HT1080 (cell line): ENCODE measurements at places on chromosomes 6 and 20. TPM values are rescaled to one million over a fixed set of nuclear protein-coding genes. Genes with fewer than 3 reads are reported as not detected.

DNA sequence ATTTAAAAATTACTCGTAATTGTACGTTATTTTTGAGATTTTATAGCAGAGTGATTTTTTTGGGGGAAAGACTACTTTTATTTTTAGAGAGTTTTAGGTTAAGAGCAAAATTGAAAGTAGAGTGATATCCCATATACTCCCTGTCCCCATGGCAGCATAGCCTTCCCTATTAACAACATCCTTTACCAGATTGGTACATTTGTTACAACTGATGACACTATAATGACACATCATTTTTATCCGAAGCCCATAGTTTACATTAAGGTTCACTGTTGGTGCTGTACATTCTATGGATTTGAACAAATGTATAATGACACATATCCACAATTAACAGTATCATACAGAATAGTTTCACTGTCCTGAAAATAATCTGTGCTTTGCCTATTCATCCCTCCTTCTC, 1126.4 kb upstream of the CITED2 start:
- no peak for DNase-seq

- no peak for DNase-seq
These were observed 8.3 kb upstream of the TIAM2 start for GRCh38 chr6:154986787-154987235.

DNA sequence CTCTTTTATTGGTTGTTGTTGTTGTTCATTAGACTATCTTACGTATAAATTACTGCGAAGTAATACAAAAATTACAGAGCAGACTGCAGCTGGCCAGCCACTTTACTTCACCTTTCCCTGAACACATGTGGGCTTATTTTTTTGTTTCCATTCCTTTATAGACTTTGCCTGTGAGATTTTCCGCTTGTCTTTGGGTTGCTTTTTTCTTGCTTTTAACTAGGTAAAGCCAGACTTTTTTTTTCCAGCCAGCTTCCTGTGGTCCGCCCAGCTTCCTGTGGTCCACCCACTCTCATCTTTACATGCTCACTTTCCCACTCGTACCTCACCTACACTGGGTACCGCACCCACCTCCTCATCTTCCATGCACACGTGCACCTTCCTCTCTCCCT, 79.0 kb downstream of the IPCEF1 start:
- DNase-seq, result peak; percentile 39

The TCF15 gene
- not detected in 2 replicates for total RNA-seq

The RAD21L1 gene
- 0.17 and 0.59 TPM in 2 replicates for total RNA-seq

The DEFB132 gene
- not detected in 2 replicates for total RNA-seq

The SNX14 gene
- total RNA-seq, result 86.3 and 87.8 TPM in 2 replicates
